ENCODE measurements at places on chromosomes 7 and 10. TPM values are rescaled to one million over a fixed set of nuclear protein-coding genes. Genes with fewer than 3 reads are reported as not detected.

DNA sequence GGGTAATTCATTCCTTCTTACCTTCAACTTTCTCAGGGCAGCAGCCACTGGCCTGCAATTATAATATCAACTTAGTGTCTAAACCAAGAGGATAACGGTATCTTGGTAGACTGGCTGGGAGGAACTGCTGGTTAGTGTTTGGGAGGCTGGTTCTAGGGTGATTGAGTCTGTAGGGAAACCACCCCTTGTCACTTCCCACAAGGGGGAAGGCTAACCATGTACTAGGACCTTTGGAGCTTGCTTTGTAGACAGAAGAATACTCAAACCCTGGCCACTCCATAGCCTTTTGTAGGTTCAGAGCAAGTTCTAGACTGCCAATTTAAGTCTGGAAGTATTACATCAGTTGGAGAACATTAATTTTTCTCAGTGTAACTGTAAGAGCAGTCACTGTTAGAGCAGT lies 51.3 kb downstream of the NHLRC2 start:
- H3K4me3 ChIP-seq = no peak overlapping the region
- no peaks in the 10 kb centered on the region for H3K27me3 ChIP-seq
- H3K36me3 ChIP-seq = peaks cover 44% of the 10 kb centered on the region
- DNase-seq = no peak
- H3K4me1 ChIP-seq = no peaks in the 10 kb centered on the region

DNA sequence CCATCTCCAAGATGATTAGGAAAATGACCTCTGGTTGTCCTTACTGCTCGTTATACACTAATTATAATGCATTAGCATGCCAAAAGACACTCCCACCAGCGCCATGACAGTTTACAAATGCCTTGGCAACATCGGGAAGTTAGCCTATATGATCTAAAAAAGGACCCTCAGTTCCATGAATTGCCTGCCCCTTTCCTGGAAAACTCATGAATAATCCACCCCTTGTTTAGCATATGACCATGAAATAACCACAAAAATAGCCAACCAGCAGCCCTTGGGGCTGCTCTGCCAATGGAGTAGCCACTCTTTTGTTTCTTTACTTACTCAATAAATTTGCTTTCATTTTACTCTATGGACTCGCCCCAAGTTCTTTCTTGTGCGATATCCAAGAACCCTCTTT lies 41.6 kb upstream of the KCNMA1 start:
- no peak overlapping the region for H3K27ac ChIP-seq
- no peaks in the 10 kb centered on the region for H3K36me3 ChIP-seq
- no peak overlapping the region for H3K4me3 ChIP-seq
- H3K4me1 ChIP-seq = no peaks in the 10 kb centered on the region

DNA sequence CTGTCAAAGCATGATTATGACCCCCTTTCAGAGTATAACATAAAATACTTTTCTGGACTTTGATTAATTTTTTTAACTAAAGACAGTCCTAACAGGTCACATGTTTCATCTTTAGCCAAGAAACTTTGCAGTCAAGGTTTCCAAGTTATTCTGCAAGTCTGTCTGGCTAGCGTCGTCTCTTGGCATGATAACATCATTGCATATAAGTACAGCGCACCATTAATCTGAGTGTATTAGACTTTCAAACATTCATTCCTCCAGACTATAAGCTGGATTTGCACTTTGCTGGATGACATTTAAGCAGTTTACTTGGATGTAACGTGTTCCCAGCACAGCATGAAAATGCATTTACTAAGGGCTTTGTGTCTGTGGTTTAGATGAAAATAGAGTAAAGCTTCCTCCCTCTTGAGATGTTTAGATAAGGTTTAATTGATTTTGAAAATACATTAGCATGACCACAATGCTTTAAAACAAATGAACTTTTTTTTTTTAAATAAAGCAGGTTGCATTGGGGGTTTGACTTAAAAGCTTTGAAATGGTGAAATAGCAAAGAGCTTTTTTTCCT lies 349.0 kb upstream of the MTPN start:
- no peaks in the 10 kb centered on the region for H3K36me3 ChIP-seq
- no peaks in the 10 kb centered on the region for H3K4me1 ChIP-seq
- H3K27ac ChIP-seq = no peak overlapping the region
- no peak overlapping the region for H3K4me3 ChIP-seq
- no peak for DNase-seq

- H3K27me3 ChIP-seq = no peaks in the 10 kb centered on the region
- no peak overlapping the region for H3K27ac ChIP-seq
- no peaks in the 10 kb centered on the region for H3K36me3 ChIP-seq
Observed at GRCh38 chr7:93279541-93279940, 47.4 kb downstream of the VPS50 start.

- no peaks in the 10 kb centered on the region for H3K36me3 ChIP-seq
- no peak for DNase-seq
- no peak overlapping the region for H3K4me3 ChIP-seq
- no peaks in the 10 kb centered on the region for H3K4me1 ChIP-seq
- H3K27ac ChIP-seq = no peak overlapping the region
Observed at GRCh38 chr7:136594739-136595144, 273.7 kb upstream of the CHRM2 start.

GRCh38 chr7:711093-711921 lies 15.2 kb upstream of the DNAAF5 start:
- H3K27ac ChIP-seq = no peak overlapping the region
- no peaks in the 10 kb centered on the region for H3K36me3 ChIP-seq
- no peak for DNase-seq

Gene RPS24
- total RNA-seq = 3,232 TPM

GRCh38 chr7:5514440-5515035 lies 90.9 kb upstream of the TNRC18 start:
- H3K36me3 ChIP-seq = no peaks in the 10 kb centered on the region
- no peak for DNase-seq
- H3K4me3 ChIP-seq = peak overlapping the region; percentile 64
- H3K27me3 ChIP-seq = no peaks in the 10 kb centered on the region
- H3K4me1 ChIP-seq = peaks cover 5% of the 10 kb centered on the region
- H3K27ac ChIP-seq = no peak overlapping the region

DNA sequence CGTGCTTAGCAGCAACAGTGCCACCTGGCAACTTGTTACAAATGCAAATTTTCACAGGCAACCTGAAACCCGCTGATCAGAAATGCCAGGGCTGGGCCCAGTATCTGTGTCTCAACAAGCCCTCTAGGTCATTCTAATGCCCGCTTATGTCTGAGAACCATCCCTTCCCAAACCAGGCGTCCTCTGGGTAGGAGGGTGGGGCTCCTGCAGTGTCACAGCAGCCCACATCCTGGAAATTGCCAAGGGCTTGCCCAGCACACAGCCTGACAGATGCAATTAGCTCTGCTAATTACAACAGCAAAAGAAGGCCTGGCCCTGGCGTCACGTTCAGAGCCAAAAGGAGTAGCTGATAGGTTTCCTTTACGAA lies 15.9 kb downstream of the ITPRIP start:
- H3K4me3 ChIP-seq = no peak overlapping the region
- H3K27me3 ChIP-seq = peaks cover 22% of the 10 kb centered on the region
- H3K36me3 ChIP-seq = no peaks in the 10 kb centered on the region

GRCh38 chr10:14438576-14438975 lies 107.9 kb upstream of the FRMD4A start:
- H3K36me3 ChIP-seq = no peaks in the 10 kb centered on the region
- H3K27me3 ChIP-seq = no peaks in the 10 kb centered on the region
- no peak for DNase-seq
- H3K4me1 ChIP-seq = peaks cover 8% of the 10 kb centered on the region
- no peak overlapping the region for H3K27ac ChIP-seq

Gene ZNF518A
- total RNA-seq = 50.3 TPM

DNA sequence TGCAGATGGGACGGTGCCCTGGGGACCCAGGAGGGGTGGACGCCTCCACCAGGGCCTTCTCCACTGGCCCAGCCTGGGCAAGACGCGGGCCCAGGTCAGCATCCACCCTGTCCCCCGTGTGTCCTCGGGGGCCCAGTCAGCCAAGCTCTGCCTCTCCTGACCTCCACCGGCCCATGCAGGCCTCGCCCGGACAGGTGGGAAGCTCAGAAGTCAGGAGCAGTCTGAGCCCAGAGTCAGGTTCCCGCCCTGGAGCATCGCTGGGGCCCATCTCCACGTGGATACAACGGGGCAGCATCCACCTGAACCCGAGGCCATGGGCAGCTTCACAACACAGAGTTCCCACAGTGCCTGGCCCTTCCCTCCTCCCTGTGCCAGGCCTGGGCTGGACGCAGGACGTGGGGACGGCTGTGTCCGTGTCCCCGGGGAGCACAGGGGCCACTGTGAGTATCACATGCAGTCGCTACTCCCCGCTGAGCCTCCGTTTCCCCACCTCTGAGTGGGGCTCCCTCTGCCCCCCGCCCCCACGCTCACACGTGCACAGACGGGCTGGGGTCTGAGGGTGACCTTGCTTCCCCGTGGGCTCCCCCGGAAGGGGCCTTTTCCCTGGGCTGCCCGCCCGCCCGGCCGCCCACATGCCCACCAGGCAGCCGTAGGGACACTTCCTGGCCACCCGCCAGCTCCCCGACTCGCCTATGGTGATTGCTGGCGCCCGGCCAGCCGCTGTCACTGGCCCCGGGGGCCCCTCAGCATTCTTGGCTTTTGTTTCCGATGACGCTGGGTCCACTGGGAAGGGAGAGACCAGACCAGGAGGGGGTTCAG lies 64.3 kb downstream of the PDGFA start:
- H3K4me1 ChIP-seq = peaks cover 29% of the 10 kb centered on the region
- H3K27me3 ChIP-seq = peaks cover 15% of the 10 kb centered on the region
- no peak for DNase-seq
- H3K4me3 ChIP-seq = no peak overlapping the region
- H3K36me3 ChIP-seq = no peaks in the 10 kb centered on the region

GRCh38 chr7:13352677-13353076 lies 636.8 kb downstream of the ETV1 start:
- no peak for DNase-seq
- H3K4me3 ChIP-seq = no peak overlapping the region
- H3K27ac ChIP-seq = no peak overlapping the region
- H3K27me3 ChIP-seq = no peaks in the 10 kb centered on the region
- H3K4me1 ChIP-seq = no peaks in the 10 kb centered on the region
- H3K36me3 ChIP-seq = no peaks in the 10 kb centered on the region

DNA sequence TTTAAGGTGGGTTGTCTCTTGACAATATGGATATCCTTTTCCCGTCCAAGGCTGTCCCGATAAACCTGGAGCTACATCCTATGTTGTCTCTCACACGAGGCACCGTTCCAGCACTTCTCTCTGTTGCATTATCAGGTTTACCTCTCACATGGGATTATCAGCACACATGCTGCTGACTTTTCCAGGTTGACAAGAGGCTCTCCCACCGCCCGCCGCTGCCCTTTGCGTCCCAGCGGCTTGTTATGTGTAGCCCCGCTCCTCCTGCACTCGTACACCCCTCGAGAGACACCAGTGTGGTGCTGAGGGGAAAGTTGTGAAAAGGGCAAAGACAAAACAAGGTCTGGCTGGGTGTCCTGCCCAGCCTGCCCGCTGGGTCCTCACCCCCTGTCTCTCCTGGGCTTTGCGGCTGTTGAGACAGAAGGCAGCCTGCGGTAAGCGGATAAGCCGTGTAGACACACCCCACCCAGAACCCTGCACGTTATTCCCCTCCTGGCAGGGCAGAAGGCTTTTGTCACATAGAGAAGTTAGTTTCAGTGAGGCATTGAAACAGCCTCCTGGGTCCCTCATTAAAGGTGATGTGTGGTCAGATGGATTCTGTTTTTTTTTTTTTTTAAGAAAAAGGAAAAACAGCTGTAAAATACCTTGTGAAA lies 38.7 kb downstream of the UBE3C start:
- peaks cover 13% of the 10 kb centered on the region for H3K36me3 ChIP-seq
- H3K27ac ChIP-seq = no peak overlapping the region
- H3K27me3 ChIP-seq = no peaks in the 10 kb centered on the region
- DNase-seq = no peak
- no peaks in the 10 kb centered on the region for H3K4me1 ChIP-seq
- H3K4me3 ChIP-seq = no peak overlapping the region

DNA sequence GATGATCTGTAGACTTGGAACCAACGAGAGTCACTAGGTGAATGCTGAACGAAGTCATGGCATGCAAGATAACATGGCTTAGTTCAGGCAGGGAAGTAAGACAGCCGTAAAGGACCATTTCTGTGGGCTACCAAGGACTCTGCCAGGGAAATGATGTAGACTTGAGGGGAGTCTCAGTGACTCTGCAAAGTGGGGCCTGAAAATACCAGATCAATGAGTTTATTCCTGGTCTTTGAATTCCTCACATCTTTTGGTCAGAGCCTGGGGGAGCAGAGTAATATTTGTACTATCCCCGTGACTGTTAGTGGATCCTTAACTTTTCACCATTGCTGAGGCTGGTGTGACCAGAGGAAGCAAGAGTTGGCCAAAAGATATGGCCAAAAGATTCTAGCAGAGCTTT lies 60.7 kb upstream of the INHBA start:
- no peak for DNase-seq
- H3K4me3 ChIP-seq = no peak overlapping the region
- no peaks in the 10 kb centered on the region for H3K27me3 ChIP-seq
- H3K27ac ChIP-seq = no peak overlapping the region

GRCh38 chr7:73342645-73343044 lies 14.7 kb downstream of the FKBP6 start:
- peak; percentile 71 for DNase-seq
- H3K27me3 ChIP-seq = no peaks in the 10 kb centered on the region
- peaks cover 14% of the 10 kb centered on the region for H3K4me1 ChIP-seq
- no peaks in the 10 kb centered on the region for H3K36me3 ChIP-seq

DNA sequence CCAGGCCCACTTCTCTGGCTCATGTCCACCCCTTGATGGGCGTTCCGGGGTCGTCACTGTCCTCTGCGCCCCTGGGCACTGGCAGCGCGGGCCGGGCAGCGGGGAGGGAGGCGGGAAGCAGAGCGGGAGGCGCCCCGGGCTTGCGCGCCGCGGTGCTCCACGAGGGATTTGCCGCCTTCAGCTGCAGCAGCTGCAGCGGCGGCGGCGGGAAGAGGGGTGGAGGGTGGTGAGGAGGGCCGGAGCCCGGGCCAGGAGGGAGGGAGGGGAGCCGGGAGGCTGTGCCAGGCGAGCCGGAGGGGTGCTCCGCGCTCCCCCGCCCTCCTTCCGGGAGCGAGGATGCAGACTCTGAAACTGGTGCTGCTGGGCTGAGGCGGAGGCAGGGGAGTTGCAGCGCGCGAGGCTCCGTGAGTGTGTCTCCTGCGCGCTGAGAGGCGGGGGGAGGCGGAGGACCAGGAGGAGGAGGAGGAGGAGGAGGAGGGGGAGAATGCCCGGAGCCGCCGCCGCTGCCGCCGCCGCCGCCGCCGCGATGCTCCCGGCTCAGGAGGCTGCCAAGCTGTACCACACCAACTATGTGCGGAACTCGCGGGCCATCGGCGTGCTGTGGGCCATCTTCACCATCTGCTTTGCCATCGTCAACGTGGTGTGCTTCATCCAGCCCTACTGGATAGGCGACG lies at the start of gene LHFPL3:
Gene LHFPL3 (plus strand): TSS at position 308 of the 674 bp plus-strand sequence.
- H3K4me1 ChIP-seq = peaks cover 5% of the 10 kb centered on the region
- H3K4me3 ChIP-seq = peak within 1 kb of the TSS; percentile 61
- DNase-seq = peak; percentile 72

Gene AGR3
- total RNA-seq = not detected

DNA sequence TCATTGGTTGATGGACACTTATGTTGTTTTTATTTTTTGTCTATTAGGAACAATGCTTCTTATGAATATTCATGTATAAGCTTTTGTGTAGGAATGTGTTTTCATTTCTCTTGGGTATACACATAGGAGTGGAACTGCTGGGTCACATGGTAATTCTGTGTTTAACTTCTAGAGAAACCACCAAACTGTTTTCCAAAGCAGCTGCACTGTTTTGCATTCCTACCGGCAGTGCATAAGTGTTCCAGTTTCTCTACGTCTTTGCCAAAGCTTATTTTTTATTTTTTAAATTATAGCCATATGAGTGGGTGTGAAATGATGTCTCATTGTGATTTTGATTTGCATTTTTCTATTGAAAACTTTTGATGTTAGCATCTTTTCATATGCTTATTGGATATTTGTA lies 51.3 kb downstream of the ADK start:
- DNase-seq = no peak
- H3K4me3 ChIP-seq = no peak overlapping the region
- H3K4me1 ChIP-seq = no peaks in the 10 kb centered on the region
- H3K36me3 ChIP-seq = no peaks in the 10 kb centered on the region
- H3K27ac ChIP-seq = no peak overlapping the region
